Activated naive CD8-positive, alpha-beta T cell treated with anti-CD3 and anti-CD28 coated beads for 36 hours (primary cell): ENCODE measurements at places on chromosomes 2 and 18. TPM values are rescaled to one million over a fixed set of nuclear protein-coding genes. Genes with fewer than 3 reads are reported as not detected.

DNA sequence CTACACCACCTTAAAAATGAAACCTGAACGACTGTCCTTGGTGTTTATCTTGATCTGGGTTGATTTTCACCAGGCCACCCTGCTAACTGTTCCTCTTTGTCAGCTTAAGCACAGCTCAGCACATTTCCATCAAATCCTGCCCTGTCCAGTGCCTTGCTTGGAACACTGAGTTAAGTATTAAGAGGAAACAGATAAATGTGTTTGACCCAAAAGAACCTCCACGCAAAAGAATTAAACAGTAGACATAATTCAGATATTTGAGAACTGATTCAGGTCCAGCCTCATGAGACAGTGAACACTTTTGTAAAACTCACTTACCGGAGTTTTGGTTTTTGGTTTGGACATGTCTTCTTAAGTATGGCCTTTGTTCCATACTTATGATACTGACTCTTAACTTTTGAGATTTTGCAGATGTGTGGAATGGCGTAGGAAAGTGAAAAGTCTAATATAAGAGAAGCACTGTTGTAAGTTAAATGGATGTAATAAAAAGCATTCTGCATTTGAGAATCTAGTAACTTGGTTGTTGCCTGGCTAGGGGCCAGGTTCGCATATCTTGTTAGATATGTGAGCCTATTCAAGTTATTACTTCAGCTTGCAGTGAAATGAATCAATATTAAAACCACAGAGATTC is 88.9 kb upstream of the SERPINE2 start:
- no peaks in the 10 kb centered on the region for H3K4me1 ChIP-seq
- no peak for DNase-seq

GRCh38 chr2:187078297-187078696 is 229.3 kb upstream of the ZSWIM2 start:
- DNase-seq = no peak
- no peaks in the 10 kb centered on the region for H3K4me1 ChIP-seq
- H3K4me3 ChIP-seq = no peak overlapping the region
- H3K27ac ChIP-seq = no peak overlapping the region

Gene CCDC102B
- 1.6 TPM for total RNA-seq

GRCh38 chr2:127762846-127763245 is 48.1 kb downstream of the WDR33 start:
- H3K27ac ChIP-seq = peak overlapping the region; percentile 6
- H3K27me3 ChIP-seq = no peaks in the 10 kb centered on the region
- H3K4me1 ChIP-seq = peaks cover 19% of the 10 kb centered on the region
- no peak overlapping the region for H3K4me3 ChIP-seq
- no peak for DNase-seq

Gene GALNT5
- not detected for total RNA-seq

Gene REG3A
- not detected for total RNA-seq

DNA sequence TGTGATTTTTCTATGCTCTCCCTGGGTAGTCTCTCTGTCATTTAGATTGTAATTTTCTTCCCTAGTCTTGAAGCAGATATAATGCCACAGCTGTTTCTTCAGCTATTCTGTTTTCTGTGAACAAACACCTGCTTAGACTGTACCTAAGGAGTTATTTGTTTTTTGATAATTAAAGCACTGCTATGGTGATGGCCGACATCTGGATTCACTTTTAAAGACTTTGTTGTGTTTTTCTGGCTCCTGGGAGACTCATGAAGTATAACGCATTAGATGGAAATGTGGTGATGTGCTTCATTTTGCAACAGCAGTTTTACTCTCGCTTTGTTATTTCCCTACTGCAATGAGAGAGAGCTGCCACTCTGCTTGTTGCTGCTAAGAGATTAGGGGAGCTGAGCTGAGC is 15.7 kb upstream of the C2orf69 start:
- H3K4me3 ChIP-seq = no peak overlapping the region
- no peaks in the 10 kb centered on the region for H3K36me3 ChIP-seq
- H3K27ac ChIP-seq = no peak overlapping the region
- H3K27me3 ChIP-seq = no peaks in the 10 kb centered on the region

- no peak for DNase-seq
- H3K27ac ChIP-seq = peak overlapping the region; percentile 96
- H3K4me1 ChIP-seq = peaks cover 60% of the 10 kb centered on the region
- H3K27me3 ChIP-seq = no peaks in the 10 kb centered on the region
These were observed 38.0 kb downstream of the TSHZ1 start for GRCh38 chr18:75248426-75249174.

Gene PRKD3
- 42.1 TPM for total RNA-seq

Gene SERPINB12
- not detected for total RNA-seq

DNA sequence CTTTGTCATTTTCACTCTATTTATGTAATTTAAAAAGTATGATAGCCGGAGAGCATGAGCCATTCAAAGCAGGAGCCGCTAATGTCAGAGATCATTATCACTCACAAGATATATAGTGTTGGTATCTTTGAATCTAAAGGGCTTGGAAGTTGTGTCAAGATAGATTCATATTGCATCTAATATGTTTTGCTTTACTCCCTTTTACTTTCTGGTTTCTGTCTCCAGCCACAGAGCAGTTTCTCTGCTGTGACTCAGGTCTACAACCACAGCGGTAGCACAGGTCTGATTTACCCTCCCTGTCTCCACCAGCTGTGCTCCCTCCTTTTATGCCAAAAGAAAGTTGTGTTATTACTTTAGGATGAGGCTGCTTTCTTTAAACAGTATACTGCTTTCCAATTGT is 424.0 kb downstream of the ARHGAP15 start:
- H3K27ac ChIP-seq = no peak overlapping the region
- H3K27me3 ChIP-seq = no peaks in the 10 kb centered on the region
- H3K4me3 ChIP-seq = no peak overlapping the region
- DNase-seq = peak; percentile 14

GRCh38 chr2:52539026-52539970 is 1228.3 kb upstream of the CHAC2 start:
- H3K36me3 ChIP-seq = no peaks in the 10 kb centered on the region
- no peaks in the 10 kb centered on the region for H3K4me1 ChIP-seq
- no peak overlapping the region for H3K4me3 ChIP-seq
- H3K27ac ChIP-seq = no peak overlapping the region
- H3K27me3 ChIP-seq = no peaks in the 10 kb centered on the region

GRCh38 chr2:174666845-174667244 is 69.2 kb upstream of the WIPF1 start:
- H3K27ac ChIP-seq = no peak overlapping the region
- H3K4me3 ChIP-seq = no peak overlapping the region
- H3K36me3 ChIP-seq = peaks cover 10% of the 10 kb centered on the region

GRCh38 chr2:71457923-71458322 is 4.6 kb downstream of the DYSF start:
- peaks cover 1% of the 10 kb centered on the region for H3K36me3 ChIP-seq
- no peak for DNase-seq
- no peak overlapping the region for H3K27ac ChIP-seq
- peaks cover 4% of the 10 kb centered on the region for H3K4me1 ChIP-seq

DNA sequence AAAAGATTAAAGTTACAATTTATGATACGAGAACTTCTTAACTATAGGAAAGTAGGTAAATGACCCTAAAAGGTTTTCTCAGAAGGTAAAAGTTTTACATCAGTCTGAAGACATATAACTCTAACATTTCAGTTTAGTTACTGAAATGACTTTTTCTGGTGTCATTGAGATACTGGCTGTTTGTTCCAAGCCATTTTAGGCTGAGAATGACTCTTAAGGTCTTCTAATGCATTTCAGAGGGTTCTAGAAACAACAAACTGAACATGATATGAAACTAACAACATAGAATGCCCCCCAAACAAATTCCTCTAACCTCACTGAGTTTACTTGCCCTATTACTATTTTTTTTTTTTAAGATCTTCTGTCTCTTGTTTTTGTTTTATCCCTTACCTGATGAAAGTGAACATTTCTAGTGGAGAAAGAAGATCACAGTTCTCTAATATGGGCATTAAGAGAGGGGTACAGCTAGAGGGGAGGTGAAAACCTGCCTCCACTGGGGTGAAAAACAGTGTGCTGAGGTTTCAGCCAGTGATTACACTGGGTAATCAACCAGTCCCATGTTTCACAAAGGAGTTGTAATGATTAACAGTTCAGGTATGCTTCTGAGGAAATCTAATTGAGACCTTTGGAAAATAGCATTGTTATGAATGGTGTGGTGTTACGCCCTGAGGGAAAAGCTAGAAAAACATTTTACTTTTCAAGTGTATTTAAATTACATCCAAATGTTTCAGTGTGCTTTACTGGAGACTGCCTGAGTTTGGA is 11.2 kb downstream of the NABP1 start:
- H3K4me3 ChIP-seq = no peak overlapping the region
- no peak for DNase-seq
- H3K27ac ChIP-seq = peak overlapping the region; percentile 63
- H3K36me3 ChIP-seq = peaks cover 21% of the 10 kb centered on the region

GRCh38 chr18:13620818-13621445 is 105.4 kb downstream of the FAM210A start:
- H3K27ac ChIP-seq = no peak overlapping the region
- peaks cover 26% of the 10 kb centered on the region for H3K4me1 ChIP-seq
- peaks cover 4% of the 10 kb centered on the region for H3K36me3 ChIP-seq
- no peaks in the 10 kb centered on the region for H3K27me3 ChIP-seq
- no peak for DNase-seq

Gene ADRA2B
- total RNA-seq = 0.29 TPM

GRCh38 chr2:68653538-68653982 is 10.2 kb downstream of the PROKR1 start:
- peaks cover 22% of the 10 kb centered on the region for H3K27me3 ChIP-seq
- DNase-seq = peak; percentile 72
- peak overlapping the region; percentile 11 for H3K4me3 ChIP-seq
- H3K27ac ChIP-seq = peak overlapping the region; percentile 89
- H3K4me1 ChIP-seq = peaks cover 52% of the 10 kb centered on the region

Gene LIPG
- total RNA-seq = 0.45 TPM

GRCh38 chr2:169808221-169808620 is 9.6 kb downstream of the SSB start:
- H3K4me1 ChIP-seq = peaks cover 7% of the 10 kb centered on the region
- H3K27me3 ChIP-seq = no peaks in the 10 kb centered on the region
- no peak overlapping the region for H3K4me3 ChIP-seq
- H3K27ac ChIP-seq = no peak overlapping the region
- H3K36me3 ChIP-seq = peaks cover 33% of the 10 kb centered on the region
- no peak for DNase-seq

Gene TAF4B
- total RNA-seq = 20.2 TPM

DNA sequence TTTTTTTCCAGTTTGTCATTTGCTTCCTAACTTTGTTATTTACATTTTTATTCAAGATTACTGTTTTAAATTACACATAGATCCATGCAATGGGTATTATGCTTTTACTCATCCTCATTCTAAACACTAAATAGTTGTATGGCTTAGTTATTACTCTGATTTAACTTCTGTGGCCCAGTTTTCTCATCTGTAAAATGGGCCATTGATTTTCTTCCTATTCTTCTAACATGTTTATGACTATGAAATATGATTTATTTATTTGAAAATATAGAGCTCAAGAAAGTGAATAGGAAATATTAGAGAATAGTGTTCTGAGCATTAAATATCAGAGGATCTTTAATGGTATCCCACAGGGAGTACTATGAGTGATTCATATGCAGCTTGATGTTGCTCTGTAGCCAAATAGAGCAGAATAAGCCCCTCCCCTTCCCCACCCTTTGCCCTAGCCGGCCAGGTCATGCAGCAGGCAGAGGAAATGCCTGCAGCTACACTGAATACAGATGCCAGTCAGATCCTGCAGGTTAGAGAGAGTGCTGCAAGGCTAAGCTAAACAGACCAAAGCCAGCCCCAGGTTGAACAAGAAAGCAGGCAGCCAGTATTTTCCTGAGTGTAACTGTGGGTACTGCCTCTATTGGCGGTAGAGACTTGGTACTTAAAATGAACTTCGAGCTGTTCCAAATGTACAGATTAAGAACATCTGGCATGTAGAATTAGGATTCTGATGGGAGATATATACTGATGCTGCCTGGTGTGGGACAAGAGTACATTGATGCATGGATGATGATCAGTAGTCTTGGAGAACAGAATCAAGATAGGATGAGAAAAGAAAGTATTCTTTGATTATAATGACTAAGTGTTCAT is 11.7 kb upstream of the ACYP2 start:
- no peaks in the 10 kb centered on the region for H3K27me3 ChIP-seq
- DNase-seq = peak; percentile 25

Gene CDK15
- total RNA-seq = not detected

DNA sequence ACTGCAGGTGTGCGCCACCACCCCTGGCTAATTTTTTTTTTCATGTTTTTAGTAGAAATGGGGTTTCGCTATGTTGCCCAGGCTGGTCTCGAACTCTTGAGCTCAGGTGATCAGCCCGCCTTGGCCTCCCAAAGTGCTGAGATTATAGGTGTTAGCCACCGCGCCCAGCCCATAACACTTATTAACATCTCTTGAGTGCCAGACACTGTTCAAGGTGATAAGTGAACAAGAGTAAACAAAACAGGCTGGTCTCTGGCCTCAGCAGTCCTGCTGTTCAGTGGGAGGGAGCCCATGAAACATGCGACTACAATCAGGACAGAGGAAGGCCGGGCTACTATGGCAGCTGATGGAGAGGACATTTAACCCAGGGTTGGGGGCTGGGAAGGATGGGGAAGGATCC is 42.3 kb downstream of the KCTD1 start:
- H3K4me1 ChIP-seq = no peaks in the 10 kb centered on the region
- H3K36me3 ChIP-seq = no peaks in the 10 kb centered on the region
- no peak overlapping the region for H3K4me3 ChIP-seq
- no peak for DNase-seq
- no peaks in the 10 kb centered on the region for H3K27me3 ChIP-seq

Gene ALKAL2
- total RNA-seq = not detected

Gene ICA1L
- total RNA-seq = 7.5 TPM

DNA sequence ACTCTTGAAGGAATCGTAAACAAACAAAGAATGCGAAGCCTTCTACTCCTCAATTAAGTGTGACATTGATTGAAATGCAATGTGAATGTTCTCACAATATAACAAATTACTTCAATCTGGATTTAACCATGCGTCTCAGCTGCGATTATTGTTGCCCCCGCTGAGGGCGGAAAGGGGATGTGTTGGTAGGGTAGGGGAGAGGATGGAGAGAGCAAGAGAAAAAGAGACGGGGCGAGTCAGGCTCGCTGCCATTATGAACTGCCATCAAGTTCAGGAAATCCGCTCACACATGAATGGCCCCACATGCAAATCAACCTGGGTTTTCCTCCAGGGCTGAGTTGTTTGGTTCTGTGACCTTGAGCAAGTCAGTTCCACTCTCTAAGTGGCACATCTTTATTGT is 129.8 kb downstream of the PXDN start:
- no peak for DNase-seq
- no peaks in the 10 kb centered on the region for H3K4me1 ChIP-seq
- no peak overlapping the region for H3K4me3 ChIP-seq
- H3K36me3 ChIP-seq = no peaks in the 10 kb centered on the region
- peaks cover 3% of the 10 kb centered on the region for H3K27me3 ChIP-seq

DNA sequence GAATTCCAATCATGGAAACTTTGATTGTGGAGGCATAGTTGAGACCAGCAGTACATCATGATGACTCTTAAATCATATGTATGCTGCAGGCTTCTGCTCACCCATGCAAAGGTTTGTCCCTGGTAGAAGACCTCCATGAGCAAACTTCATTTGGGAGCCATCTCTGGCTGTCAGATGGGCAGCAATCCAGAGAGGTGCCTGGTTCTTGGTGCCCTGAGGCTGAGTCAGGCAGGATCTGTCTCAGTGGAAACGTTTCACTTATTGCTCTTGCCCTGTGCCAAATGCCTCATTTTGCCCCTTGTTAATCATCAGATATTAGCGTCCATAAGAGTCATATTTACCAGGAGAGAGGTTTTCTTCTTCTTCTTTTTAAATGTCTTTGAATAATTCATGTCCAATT is 151.5 kb upstream of the CELF4 start:
- H3K4me1 ChIP-seq = no peaks in the 10 kb centered on the region
- no peak overlapping the region for H3K4me3 ChIP-seq
- DNase-seq = no peak
- H3K27me3 ChIP-seq = no peaks in the 10 kb centered on the region
- no peaks in the 10 kb centered on the region for H3K36me3 ChIP-seq
